ENCODE measurements at places on chromosomes 13 and 19.
A peak's percentile ranks its signal among the peaks of the same experiment; 100 is the strongest.

- no peak for ATAC-seq
These were observed 110.1 kb downstream of the FLT1 start for GRCh38 chr13:28384789-28385188.

GRCh38 chr13:27259831-27260230, 8.5 kb downstream of the RPL21 start:
- no peak for ATAC-seq

- no peak for ATAC-seq
These were observed 84.3 kb downstream of the UGGT2 start for GRCh38 chr13:95968906-95969305.

- ATAC-seq: no peak
These were observed 16.8 kb upstream of the ELAVL1 start for GRCh38 chr19:8022275-8022674.

DNA sequence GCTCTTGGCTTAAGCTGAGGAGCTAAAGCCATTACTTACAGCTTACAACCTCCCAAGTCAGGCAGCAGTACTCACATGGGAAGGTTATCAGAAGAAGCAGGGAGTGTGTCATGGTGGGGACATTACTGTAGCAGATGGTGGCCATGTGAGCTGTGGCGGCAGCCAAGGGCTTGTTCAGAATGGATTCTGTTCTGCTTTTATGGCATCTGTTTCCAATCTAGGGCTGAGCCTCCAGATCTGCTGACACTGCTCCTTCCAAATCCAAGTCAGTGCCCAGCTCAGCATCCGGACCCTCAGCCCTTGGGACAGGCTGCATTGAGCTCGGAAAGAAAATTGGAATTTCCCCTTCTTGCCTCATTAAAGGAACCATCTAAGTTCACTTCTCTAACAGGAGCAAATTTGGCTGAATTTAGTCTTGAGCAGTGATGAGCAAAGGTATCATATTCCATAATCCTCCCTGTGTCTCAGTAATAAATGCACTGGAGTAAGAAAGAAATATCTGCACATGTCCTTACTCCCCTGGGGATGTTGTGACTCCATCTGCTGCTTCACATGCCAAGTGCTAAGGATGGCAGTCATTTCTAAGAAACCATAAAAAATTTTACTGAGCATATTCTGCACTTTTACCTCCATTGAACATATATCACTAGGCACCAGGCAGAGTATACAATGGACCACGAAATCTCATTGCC, 73.9 kb downstream of the KCTD12 start:
- peak; percentile 93 for ATAC-seq

- ATAC-seq: no peak
These were observed 15.3 kb upstream of the COLGALT1 start for GRCh38 chr19:17540174-17540573.

DNA sequence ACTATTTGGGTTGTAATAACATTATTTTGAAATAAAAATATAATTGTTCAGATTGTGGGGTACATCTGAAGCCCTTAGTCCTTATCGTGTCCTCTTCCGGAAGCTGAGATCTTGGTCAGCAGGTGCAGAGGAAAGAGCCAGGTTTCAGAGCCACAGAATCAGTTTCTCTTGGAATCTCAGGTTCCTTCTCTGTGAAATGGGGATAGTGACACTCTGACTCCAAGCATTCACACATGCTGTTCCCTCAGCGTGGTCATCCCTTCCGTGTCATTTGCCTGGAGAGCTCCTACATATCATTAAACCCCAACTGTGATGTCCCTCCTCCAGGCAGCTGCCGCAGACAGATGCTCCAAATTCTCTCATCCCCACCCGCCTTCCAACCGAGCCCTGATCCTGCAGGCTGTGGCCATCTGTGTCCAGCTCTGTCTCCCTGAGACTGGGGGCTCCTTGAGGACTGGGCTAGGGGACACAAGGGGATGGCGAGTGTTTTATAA, 59.8 kb downstream of the AP1M1 start:
- no peak for ATAC-seq

DNA sequence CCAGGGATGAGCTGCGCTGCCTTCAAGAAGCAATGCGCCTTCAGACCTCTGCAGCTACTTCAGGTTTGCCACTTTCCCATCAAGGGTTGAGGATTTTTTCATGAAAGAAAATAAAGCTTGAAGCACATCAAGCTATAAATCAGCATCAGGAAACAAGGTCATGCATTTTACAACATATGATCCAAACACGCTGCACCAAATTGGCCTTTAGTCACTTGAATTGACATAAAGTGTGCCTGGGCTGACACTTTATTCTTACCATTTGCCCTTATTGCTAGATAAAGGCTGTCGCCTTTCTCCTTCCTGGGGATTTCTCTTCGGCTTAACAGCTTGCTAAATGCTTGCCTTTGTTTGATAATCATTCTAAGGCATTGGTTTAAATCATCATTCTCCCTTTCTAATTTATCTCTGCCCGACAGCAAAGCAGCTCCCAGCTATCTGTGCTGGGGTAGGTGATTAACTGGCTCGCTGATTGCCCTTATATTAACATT, 87.7 kb downstream of the LHFPL6 start:
- ATAC-seq: no peak

GRCh38 chr19:17671906-17672305, 16.2 kb downstream of the UNC13A start:
- peak; percentile 66 for ATAC-seq

GRCh38 chr13:31998131-31998530, 33.4 kb upstream of the FRY start:
- no peak for ATAC-seq

DNA sequence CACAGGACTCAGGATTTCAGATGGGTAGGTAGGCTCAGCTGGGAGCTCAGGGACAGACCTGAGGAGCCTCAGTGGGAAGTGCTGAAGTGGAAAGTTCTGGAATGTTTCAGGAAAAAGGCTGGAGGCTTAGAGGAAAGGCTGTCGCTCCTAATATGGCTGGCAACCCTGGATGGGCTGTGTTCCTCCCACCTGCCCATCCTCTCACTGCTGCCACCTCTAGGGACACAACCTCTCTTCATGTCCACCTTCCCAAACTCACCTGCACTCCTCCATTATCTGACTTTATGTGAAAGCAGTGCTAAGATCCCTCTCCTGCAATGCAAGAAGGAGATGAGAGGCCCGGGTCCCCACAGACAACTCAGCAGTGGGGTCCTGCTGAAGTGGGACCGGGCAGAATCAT, 5.8 kb upstream of the CEACAM21 start:
- ATAC-seq: peak; percentile 15

GRCh38 chr19:2042485-2043250, 8.4 kb downstream of the MKNK2 start:
- peak; percentile 7 for ATAC-seq

DNA sequence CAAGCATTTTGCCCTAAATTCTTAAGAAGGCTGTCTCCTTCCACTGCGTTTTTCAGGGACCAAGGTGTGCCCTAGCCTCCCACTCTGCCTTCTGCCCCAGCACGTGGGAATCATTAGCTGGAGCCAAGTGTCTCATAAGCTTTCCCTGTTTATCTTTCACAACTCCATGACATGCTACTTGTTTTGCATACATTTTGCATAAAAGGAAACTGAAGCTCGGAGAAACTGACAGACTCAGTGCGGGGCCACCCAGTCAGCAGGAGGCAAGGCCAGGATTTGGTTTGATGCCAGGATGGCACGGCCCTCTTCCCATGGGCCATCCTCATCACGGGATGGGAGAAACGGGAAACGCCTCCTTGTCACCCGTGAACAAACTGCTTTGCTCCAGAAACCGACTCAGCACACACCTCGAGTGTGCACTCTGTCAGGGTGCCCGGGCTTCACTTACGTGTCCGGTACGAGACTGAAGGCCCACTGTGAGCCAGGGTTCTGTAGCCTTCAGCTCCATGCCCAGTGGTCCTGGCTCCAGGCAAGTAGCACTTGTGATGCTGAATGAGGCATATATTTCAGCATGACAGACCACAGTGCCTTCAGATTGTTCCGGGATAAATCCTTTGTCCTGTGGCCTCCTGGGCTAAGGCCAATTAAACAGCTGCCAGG, 9.6 kb downstream of the CEBPA start:
- no peak for ATAC-seq

GRCh38 chr19:39381910-39382611, 8.8 kb downstream of the PAF1 start:
- ATAC-seq: no peak

DNA sequence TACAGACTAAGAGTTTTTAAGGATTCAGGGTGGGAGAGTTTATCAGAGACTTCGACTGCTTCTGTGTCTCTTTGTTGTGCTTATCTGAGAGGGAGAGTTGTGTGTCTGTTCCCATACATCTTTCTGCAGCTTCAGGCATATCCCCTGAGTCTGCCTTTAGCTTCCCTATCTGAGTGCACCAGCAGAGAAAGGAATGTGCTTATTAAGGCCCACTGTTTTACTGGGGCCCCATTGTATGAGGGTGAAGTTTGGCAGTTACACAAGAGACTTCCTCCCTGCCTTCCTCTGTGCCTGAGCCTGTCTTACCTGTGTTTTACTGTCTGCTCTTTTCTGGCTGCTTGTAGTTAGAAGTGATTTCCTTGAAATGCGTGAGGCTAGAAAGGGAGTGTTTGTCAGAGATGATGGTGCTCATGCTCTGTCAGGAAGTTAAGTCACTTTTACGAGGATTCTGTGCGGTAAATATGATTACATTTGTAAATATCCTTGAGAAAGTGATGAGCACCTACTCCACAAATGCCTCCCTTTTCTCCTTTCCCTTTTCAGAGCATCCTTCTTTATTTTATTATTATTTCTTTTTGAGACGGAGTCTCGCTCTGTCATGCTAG, 1228.9 kb upstream of the MIR17HG start:
- ATAC-seq: no peak

GRCh38 chr13:38849315-38849714, 141.3 kb downstream of the STOML3 start:
- no peak for ATAC-seq

GRCh38 chr13:108178078-108178477, 37.3 kb downstream of the LIG4 start:
- no peak for ATAC-seq

DNA sequence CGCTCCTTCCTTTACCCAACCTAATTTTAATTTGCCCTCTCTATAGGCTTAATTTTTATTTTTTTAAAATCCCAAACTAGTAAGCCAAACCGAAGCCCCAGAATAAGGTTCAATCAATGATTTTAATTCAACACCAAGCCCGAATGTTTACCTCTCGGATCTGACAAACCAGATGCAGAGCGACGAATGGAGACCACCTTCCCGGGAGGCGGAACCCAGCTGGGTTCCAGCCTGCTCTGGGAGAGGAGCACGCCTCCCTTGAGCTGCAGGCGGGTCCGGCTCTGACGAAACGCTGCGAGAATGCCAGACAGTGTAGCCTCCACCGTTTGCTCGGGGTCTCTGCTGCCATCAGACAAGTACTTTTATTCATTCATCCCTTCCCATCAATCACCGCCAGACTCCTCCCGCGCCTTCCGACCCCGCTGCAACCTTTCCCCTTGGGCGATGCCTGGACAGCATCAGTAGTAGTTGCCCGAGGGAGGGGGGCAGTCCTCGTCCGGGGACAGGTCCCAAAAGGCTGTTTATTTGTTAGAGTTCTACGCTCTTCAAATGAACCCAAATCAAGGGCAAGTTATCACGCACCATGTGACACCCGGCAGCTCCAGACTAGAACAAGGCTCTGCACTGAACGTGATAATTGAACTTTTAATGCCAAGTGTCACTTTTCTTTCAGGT, 752 bp upstream of the EDNRB start:
- ATAC-seq: peak; percentile 79

- no peak for ATAC-seq
These were observed 33.7 kb downstream of the SIAH3 start for GRCh38 chr13:45817833-45818232.

DNA sequence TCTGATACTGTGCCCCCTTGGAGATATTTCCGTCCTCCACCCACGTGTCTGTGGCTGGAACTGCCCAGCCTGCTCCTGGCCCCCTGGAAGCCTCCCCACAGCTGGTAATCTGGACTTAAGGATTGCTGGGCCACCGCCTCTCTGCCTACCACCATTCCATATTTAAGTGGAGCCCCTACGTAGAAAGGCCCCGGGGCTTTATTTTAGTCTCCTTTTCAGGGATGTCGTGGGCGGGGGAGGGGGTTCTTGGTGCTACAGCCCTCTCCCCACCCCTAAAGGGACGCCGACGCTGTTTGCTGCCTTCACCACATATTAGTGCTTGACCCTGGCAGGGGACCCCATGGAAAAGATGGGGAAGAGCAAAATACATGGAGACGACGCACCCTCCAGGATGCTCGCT, 2.7 kb upstream of the NOP53 start:
- ATAC-seq: no peak

DNA sequence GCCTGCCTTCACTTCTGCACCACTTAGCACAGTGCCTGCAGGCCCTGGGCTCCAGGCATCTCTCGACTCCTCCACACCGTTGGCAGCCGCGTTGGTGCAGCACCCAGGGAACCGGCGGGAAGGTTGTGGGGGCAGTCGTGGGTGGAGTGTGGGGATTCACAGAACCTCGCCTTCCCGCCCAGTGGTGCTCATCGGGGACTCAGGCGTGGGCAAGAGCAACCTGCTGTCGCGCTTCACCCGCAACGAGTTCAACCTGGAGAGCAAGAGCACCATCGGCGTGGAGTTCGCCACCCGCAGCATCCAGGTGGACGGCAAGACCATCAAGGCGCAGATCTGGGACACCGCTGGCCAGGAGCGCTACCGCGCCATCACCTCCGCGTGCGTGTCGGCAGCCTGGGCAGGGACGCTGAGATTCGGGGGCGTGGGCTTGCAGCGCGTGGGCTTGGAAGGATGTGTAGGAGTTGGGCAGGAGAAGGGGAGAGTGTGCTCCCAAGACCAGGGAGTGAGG, 9.6 kb downstream of the RAB11B start:
- no peak for ATAC-seq

GRCh38 chr13:30881191-30881651, 24.9 kb upstream of the MEDAG start:
- ATAC-seq: no peak

DNA sequence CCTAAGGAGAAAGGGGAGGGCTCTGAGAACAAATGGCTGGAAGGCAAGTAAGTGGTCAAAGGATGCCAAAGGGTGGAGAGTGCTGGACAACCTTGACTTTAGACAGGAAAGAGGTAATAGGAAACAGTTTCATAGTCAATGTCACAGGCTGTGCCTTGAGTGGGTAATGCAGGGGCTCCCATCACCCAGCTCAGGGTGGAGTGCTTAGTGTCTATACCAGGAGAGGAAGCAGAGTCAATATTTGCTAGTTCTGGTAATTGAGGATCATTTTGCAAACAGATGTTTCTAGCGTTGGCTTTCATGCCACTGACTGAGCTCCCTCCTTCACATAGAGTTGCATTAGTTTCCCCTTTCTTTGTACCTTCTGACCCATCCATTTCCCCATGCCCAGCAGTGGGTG, 64.6 kb upstream of the KL start:
- ATAC-seq: no peak

GRCh38 chr19:42403586-42403985, 13.5 kb upstream of the CNFN start:
- ATAC-seq: no peak

GRCh38 chr19:16226878-16227836, 29.4 kb downstream of the AP1M1 start:
- no peak for ATAC-seq
